Thymus (tissue), 14 donors: ENCODE measurements at places on chromosomes 6 and 20. TPM values are rescaled to one million over a fixed set of nuclear protein-coding genes. Genes with fewer than 3 reads are reported as not detected.

DNA sequence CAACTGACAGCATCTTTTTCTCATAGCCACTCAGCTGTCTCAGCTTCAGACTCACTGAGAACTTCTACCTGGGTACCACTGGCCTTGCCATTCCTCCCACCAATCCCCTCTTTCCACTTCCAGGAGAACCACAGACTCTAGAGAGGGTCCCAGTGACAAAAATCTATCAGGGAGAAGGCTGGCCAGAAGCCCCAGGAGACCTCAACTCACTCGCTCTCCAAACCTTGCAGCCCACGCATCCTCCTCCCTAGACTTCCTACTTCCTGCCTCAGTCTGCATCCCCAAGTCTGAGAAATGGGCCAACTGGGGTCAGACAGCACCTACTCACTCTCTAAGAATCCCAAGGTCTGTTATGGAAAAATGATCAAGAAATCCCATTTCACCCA is 1.2 kb downstream of the TMEM239 start:
- peaks cover 8% of the 10 kb centered on the region for H3K4me1 ChIP-seq
- no peaks in the 10 kb centered on the region for H3K36me3 ChIP-seq
- H3K27ac ChIP-seq, result no peak overlapping the region
- no peak overlapping the region for H3K4me3 ChIP-seq
- no peak for DNase-seq

- DNase-seq, result no peak
- H3K36me3 ChIP-seq, result no peaks in the 10 kb centered on the region
- no peaks in the 10 kb centered on the region for H3K4me1 ChIP-seq
- no peaks in the 10 kb centered on the region for H3K27me3 ChIP-seq
- H3K27ac ChIP-seq, result no peak overlapping the region
Measured at GRCh38 chr6:29486577-29486976, 1.2 kb downstream of the MAS1L start.

DNA sequence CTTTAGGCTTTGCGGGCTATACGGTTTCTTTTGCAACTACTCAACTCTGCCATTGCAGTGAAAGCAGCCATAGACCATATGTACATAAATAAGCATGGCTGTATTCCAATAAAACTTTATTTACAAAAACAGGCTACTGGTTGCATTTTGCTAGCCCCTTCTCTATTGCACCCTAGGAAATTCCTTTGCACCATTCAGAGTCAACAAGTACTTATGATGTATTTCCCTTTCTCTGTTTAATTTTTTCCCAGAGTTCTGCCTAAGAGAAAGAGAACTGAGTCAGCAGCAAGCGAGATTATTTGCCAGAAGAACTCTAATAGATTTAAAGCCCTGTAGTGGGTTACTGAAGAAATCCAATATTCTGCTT is 33.8 kb downstream of the ADGRF1 start:
- no peaks in the 10 kb centered on the region for H3K27me3 ChIP-seq
- no peak overlapping the region for H3K4me3 ChIP-seq
- no peak overlapping the region for H3K27ac ChIP-seq
- no peaks in the 10 kb centered on the region for H3K4me1 ChIP-seq

- no peak overlapping the region for H3K27ac ChIP-seq
- H3K4me3 ChIP-seq, result no peak overlapping the region
- peaks cover 14% of the 10 kb centered on the region for H3K36me3 ChIP-seq
- DNase-seq, result no peak
- no peaks in the 10 kb centered on the region for H3K4me1 ChIP-seq
- H3K27me3 ChIP-seq, result no peaks in the 10 kb centered on the region
Measured at GRCh38 chr20:44897133-44897532, 11.6 kb downstream of the YWHAB start.

The LBP gene
- total RNA-seq, result 0.09 TPM

The RPP21 gene
- total RNA-seq, result 35.4 TPM
